ENCODE measurements at places on chromosomes 11 and 22.

DNA sequence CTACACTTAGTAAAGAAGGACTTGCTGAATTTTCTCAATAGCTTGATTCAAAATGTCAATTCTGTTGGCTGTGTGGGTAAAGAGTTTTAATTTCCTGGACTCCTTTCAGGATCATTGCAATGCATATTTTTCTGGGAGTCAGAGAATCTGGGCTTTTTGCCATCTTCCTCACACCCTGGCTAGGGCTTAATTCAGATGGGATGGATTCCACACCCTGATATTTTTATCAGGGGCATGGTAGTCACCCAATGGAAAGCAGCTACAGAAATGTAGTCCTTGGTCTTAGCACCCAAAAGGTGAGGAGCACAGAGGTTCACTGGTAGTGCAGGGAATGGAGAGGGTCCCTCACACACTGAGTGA is 79.3 kb downstream of the SGSM3 start:
- no peak for DNase-seq

DNA sequence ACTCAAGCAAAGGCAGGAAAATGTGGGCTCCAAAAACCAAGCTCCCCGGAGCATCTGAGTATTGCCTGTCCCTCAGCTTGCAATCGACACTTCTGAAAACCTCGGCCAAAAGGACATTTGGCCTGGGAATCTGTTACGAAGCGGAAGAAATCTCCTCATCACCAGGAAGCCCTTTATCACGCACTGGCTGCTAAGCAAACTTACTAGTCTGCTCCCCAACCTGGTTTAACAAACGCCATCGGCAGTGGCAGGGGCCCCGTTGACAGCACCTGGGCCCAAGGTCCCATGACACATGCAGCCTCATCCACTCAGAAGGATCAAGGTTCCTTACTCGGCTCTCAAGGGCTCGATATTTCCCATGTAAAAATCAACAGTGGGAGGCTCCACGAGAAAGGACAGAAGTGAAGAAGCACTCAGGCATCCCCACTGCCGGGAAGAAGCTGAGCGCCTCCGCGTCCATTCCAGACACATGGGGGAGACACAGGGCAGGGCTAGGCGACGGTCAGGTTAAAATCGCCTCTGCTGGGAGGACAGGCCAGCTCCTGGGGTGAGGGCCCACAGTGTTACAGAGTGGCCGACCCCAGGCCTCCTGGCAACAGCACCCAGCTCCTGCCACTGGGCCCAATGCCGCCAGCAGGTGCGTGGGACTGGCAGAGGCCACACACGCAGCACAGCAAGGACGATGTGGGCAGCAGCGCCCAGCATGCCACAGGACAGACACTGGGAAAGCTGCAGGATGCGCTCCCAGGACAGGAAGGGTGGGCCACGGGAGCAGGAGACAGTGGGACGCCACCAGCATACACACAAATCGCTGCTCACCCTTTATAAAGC is 27.1 kb downstream of the BRD1 start:
- DNase-seq, result no peak

- DNase-seq, result no peak
These were observed 148.8 kb downstream of the DBX1 start for GRCh38 chr11:20011307-20011951.

GRCh38 chr22:48090332-48090672 is 1327.9 kb downstream of the TBC1D22A start:
- DNase-seq, result no peak

DNA sequence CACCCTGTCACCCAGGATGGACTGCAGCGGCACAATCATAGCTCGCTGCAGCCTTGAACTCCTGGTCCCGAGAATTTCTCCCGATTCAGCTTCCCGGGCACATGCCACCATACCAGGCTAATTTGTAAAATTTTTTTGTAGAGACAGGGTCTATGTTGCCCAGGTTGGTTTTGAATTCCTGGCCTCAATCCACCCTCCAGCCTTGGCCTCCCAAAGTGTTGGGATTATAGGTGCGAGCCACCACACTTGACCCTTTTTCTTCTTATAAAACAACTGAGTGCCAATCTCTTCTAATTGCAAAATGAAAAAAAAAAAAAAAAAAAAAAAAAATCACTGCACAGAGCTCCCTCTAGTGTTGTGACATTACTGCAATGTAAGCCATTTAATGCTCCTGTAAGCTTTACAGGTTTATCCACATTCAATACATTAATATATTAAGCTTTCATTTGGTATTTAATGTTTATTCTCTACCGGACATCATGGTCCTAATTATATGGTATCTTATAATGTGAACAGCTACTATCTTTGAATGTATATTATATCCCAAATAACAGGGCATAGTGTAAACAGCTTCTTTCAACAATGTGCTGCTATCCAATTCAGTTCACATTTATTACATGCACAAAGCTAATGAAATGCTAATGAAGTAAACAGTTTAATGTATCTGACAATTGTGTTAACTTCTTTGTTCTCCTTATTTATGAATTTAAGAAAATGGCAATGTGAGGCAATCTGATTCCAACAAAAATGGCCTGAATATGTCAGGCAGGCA is 44.6 kb downstream of the COPB1 start:
- DNase-seq, result no peak

All from MV-4-11 (cell line).